Umbilical cord (tissue), 2 donors: ENCODE measurements at places on chromosomes 16 and 17.

- no peak for DNase-seq
Measured at GRCh38 chr17:20314834-20315233, 152.5 kb downstream of the LGALS9B start.

DNA sequence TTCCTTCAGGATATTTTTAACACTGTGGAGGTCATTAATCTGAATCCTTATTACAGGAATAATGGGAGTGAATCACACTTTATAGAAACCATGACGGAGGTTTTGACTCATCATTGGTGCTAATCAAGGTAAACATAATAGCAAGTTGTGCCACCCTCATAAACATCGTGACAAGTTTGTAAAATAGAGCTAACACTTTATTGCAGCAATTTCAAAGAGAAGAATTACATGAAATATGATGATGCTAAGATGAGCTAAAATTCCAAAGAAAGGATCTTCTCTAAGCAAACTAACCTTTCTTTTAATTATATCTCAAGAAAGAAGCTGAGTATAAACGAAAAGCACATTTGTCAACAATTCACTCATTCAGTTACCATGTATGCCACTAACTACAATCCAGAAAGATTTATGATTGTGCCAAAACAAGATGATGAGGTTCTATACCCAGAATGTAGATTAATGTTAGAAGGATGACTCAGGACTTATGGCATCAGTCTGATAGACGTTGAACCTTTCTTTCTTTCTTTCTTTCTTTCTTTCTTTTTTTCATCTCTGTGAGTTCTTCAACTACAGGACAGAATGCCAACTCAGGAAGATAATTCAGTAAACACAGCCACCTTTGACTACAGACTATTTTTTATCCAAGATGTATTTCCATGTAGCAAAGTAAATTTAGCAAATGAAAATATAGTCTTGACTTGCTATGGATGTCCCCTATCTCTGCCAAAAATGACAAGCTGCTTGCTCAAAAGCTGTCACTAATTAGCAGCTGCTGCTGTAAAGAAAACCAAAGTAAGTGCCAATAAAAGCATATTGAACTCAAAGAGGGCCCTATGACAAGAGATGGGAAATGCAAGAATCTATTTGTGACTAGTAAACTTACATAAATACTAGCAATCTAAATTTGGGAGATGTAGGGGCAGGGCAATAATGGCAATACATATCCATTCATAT, 23.3 kb downstream of the STAT5B start:
- DNase-seq: no peak

- DNase-seq: no peak
Measured at GRCh38 chr17:12098568-12098967, 77.9 kb downstream of the MAP2K4 start.

DNA sequence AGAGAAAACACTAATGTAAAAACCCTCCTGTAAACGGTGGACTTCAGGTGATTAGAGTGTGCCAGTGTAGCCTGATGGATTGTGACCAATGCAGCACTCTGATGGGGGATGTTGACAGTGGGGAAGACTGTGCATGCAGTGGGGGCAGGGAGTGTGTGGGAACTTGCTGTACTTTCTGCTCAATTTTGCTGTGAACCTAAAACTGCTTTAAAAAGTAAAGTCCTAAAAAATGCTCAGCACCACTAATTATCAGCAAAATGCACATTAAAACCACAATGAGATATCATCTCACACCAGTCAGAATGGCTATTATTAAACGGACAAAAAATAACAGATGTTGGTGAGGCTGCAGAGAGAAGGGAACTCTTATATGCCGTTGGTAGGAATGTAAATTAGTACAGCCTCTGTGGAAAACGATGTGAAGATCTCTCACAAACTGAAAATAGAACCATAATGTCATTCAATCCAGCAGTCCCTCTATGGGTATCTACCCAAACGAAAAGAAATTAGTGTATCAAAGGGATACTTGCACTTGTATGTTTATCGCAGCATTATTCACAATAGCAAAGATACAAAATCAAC, 9.7 kb upstream of the ULK2 start:
- no peak for DNase-seq

DNA sequence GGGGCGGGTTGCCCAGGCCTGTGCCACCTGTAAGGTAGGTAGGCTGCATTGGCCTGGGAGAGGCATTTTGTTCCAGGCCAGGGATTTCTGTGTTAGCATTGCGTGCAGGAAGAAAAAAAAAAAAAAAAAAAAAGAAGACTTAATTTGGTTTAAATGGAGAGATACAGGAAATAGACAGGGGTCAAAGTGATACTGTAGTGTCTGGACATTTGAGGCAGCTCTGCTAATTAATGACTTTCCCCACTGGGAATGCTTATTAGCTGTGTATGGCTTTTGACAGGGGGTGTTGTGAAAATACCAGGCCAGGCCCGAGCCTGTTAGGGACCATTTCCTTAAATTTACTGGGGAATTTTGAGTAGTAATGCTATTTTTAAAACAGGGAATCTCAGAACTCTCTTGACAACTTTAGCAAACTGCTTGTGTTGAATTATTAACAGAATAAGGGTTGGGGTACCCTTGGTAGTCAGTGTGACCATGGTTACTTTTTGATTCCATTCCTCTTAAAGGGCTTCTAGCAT, 1.0 kb downstream of the MAP2K4 start:
- no peak for DNase-seq

GRCh38 chr16:2827831-2828520, 2.1 kb upstream of the ZG16B start:
- no peak for DNase-seq

DNA sequence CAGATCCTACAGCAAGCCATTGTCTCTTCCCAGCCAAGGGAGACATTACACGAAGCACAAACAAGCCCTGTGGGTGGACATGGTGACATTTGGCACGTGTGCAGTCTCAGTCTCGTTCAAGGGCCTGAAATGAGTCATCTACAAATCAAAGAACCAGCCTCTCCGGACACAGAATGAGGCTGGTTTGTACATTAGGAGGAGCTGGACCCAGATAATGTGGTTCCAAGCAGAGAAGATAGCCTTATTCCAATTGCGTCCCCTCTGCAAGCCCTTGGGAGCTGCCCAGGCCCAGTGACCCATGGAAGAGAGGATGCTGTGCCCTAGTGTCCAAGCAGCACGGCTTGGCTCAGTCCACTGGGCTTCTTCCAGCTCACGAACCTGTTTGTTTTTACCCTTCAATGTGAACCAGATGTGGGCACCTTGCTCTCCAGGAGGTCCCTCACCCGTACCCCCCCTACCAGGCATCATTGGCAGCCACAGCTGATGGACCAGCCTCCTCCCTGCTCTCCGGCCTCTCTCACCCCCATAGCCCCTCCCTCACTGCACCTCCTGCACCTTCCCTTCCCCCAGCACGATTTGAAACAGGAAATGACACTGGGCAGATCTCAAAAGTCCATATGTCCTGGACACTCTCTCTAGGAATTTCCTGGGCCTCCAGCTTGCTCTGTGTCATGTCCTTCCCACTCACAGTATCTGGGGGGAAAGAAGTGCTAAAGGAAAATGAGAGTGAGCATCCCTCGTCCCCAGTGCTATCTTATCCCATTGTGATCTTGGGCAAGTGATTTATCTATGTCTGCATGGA, 26.2 kb downstream of the KPNA2 start:
- no peak for DNase-seq

GRCh38 chr17:39359994-39360393, 41.4 kb downstream of the FBXL20 start:
- DNase-seq: no peak

DNA sequence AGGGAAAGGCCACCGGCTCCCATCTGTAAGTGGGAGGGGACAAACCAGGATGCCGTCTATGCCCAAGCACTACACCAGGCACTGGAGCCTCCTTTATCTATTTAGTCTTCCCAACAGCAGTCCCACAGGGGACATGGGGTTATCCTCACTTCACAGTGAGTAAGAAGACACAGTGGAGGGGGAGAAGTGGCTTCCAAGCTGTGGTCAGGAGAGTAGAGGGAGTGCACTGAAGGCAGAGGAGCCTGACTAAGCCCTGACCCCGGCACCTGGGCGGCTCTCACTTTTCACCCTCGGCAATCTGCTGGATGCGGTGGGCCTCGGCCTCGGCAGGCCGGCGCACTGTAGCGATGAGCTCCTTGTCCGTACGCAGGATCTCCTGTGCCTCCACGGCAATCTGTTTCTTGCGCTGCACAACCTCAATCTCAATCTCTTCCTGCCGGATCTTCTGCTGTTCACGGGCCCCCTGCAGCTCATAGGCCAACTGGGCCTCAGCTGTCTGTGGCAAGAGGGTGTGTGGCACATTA, 15.9 kb downstream of the FLOT2 start:
- DNase-seq: no peak

DNA sequence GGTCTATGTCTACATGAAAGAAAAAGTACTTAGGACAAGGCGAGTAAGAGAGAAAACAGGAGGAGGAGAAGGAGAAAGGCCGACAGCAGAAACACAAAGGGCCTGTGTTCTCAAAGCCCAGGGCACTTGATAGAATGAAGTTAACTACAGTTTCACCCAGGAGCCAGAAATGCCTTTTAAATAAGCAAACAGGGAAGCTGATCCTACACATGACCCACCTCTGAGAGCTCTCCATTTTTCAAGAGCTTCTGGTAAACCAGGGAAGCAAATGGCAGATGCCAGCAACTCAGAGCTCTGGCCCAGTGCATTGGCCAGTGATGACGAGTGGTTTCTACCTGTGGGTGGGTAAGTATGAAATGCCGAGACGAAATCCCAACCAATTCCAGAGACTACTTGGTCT, 163.4 kb downstream of the ZFHX3 start:
- DNase-seq: no peak
